Putamen (tissue), 1 donor: ENCODE measurements at places on chromosomes 5 and 9.

DNA sequence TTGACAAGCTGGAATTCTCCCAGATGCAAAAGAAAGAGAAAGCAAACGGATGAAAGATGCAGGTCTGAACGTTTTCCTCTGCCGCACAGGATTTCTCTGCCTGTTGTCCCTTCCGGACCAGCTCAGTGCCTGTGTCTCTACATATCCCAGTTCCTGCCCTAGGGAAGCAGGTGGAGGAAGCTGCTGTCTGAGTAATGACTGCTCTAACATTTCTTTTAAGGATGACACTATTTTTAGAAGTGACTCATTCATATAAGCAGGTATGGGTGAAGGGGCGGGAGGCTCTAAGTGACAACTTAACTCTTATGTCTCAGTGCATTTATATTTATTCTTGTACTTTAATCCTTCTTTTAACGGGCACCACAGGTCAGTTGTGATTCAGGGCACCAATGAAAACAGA is 128.8 kb downstream of the SLC24A2 start:
- no peak for DNase-seq

GRCh38 chr9:84898188-84898587 is 228.7 kb downstream of the NTRK2 start:
- DNase-seq: no peak

DNA sequence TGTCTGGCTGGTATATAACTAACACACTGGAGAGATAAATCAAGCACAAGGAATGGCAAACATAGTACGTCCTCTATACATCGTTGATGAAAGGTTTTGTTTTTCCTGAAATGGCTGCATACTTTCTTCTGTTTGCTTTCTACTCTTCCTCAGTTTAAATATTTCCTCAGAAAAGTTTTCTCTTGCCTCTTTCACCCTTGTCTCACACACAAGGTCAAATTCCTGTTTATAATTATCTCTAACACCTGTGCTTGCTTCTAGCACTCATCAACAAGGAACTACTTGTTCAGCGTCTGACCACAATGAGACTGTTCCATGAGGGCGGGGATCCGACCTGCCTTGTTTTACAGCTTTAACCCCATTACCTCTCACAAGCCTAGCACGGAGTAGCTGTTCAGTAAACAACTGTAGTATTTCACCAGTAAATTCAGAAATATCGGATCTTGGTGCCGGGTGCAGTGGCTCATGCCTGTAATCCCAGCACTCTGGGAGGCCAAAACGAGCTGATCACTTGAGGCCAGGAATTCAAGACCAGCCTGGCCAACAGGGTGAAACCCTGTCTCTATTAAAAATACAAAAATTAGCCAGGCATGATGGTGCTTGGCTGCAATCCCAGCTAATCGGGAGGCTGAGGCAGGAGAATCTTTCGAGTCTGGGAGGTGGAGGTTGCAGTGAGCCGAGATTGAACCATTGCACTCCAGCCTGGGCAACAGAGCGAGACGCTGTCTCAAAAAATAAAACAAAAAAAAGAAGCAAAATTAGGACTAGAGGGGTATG is 37.0 kb downstream of the NR6A1 start:
- DNase-seq: no peak

- DNase-seq: peak; percentile 85
Observed at GRCh38 chr9:85024374-85024773, 354.8 kb downstream of the NTRK2 start.

DNA sequence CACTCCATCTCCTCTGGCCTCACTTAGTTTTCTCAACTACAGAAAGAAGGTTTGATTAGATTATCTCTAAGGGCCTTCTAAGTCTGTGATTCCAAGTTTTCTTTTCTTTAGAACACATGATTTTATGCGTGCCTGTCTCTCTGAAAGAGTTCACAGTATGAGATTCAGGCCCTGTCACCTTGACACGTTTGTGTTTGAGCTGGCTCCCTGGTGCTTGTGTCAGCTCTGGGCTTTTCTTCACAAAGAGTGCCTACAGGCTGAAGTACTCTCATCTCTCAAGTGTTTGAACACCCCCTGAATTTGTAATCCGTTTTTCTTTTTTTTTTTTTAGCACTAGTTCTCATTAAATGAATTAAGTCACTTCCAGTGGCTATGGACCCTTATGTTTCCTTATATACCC is 306.9 kb upstream of the C9orf72 start:
- DNase-seq: no peak

- peak; percentile 13 for DNase-seq
Observed at GRCh38 chr5:171342362-171343111, 33.5 kb downstream of the TLX3 start.

- DNase-seq: no peak
Observed at GRCh38 chr5:107560377-107560776, 110.4 kb downstream of the EFNA5 start.

- no peak for DNase-seq
Observed at GRCh38 chr9:10729213-10729612, 116.4 kb upstream of the PTPRD start.

GRCh38 chr9:130235558-130236435 is 29.8 kb upstream of the HMCN2 start:
- peak; percentile 36 for DNase-seq

DNA sequence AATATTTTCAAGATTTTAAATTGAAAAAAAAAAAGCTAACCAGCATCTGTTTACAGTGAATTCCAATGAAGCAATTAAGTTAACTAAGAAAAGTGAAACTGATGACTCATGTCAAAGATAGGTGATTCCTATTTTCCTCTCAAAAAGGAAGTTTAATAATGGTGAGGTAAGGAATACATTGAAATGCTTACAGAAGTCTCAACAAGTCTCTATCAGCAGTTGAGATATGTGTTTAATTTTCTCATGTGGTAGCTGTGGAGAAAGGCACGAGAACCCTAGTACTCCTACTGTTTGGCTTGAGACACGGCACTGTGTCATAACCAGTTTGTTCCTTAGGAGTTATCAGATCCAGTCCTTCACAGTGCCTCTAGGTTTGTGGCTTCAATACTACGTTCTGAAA is 114.5 kb downstream of the SLC25A46 start:
- DNase-seq: no peak

DNA sequence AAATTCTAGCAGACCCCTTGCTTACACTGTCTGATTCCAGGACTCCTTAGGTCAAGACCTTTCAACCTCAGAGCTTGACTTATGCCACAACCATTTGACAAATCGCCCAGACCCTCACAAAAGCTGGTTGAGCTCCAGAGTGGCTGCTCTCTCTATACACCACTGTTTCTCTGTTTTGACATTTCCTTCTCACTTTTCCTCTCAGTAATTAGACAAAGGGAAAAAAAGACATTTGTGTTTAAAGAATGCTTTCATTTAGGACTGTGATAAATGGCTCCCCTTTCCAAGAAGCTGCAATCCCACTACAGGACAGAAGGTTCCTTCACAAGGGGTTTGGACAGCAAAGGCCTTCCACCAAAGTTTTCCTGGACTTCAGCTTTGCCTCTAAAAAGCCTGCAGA is 601.3 kb downstream of the NR2F1-AS1 start:
- DNase-seq: peak; percentile 43

DNA sequence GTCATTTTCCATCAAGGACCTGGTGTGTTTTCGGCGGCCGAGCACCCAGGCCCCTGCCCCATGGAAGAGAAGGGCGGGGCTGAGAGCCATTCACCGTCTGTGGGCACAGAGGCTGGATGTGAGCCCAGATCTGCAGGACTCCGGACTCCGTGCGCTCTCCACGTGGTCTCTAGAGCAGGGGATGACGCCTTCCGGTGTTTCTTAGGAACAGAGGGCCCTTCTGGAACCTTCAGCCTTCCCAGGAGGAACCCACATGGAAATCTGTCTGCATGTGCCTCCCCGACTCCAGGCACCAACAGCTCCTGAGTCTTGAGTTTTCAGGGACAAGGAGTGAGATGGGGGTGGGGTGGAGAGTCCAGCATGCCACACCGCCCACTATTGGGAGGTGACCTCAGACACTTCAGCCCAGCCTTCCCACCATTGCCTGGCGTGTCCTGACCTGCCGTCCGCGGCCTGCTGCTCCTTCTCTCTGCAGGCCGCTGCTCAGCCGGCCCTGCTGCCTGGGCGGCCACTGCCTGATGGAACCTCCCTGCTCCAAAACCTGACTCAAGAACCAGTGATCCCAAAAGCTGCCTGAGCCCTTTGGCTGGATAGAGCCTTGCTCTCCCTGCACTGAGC is 2.4 kb upstream of the RXRA start:
- no peak for DNase-seq

DNA sequence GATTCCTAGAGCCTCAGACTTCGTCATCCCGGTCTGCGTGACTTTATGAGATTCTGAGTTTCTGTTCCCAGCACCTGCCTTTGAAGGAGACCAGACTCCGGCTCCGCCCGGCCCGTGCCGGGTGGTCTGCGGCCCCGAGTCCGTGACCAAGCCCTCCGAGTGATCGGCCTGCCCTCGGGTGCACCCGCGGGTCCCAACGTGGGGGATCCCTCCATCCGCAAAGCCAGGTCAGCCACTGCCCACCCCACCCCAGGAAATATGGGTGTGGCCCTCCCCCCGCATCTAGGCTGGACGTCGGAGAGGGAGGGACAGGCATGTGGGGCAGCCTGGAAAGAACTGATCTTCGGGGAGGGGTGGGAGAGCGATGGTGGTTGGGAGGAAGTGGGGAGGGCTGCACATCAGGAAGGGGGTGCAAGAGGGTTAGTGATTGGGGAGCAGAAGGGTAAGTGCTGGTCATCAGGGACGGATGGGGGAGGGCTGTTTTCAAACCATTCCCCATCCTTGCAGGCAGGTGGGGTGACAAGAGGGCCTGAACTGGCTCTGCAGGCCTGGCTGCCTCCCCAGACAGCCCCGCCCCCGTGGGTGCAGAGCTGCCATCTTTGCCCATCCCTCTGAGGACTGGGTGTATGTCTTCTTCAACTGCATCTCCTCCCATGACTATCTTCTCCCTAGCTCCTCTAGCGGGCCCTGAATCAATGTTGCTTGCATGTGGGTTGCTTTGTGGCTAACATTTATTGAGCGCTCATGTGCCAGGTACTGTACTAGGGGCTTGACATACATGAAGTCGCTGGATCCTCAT is 747 bp downstream of the LRSAM1 start:
- peak; percentile 21 for DNase-seq

DNA sequence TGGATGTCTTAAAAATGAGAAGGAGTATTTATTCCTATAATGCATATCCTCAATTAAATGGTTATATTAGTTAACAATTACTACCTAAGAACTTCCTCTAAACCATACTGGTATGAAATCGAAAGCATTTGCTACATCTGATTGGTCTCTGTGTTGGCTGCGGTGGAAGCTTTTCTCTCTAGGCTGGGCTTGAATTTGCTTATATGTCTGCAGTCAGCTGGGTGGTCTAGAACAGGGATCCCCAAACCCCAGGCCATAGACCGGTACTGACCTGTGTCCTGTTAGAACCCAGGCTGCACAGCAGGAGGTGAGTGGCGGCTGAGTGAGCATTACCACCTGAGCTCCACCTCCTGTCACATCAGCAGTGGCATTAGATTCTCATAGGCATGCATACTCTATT is 112.3 kb downstream of the TLE4 start:
- DNase-seq: no peak

DNA sequence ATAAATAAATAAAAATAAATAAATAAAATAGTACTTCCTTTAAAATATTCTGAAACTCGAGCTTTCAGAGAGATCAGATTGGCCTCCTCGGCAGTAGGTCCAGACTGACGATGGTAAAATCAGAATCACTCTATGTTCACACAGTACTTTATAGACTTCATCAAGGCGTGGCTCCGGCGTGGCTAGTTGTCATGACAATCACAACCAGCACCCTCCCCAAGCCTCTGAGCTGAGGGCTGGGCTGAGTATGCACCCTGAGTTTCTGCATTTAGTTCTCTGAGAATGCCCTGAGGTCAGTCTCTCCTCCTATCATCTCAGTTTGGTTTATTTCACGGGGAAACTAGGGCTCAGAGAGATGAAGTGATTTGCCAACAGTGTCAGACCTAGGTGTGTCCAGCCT is 43.3 kb upstream of the BARHL1 start:
- DNase-seq: no peak

DNA sequence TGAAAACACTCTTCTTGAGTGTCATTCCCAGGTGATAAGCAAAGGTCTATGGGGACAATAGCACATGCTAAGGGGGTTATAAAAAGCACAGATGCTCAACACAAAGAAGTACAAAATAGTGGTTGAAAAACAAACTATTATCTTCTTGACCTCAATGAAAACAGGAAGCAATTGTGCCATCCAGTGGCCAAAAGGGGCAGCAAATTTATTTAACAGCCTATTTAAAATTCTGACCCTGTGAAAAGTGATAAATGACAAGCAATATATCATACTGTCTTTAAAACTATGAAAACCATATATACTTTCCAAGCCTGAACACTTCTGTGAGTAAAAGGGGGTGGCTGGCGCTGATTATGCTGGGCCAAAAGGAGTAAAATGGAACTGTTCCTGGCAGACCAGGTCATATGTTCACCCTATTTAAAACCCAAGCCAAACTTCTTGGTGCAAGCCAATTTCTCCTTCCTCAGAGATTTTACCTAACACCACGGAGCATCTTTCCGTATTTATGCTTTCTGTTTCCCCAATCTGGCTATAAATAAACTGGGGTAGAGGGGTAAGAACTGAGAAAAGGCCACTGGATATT is 29.7 kb downstream of the TEX10 start:
- peak; percentile 31 for DNase-seq

- DNase-seq: no peak
Observed at GRCh38 chr5:143173139-143173889, 230.2 kb downstream of the NR3C1 start.

DNA sequence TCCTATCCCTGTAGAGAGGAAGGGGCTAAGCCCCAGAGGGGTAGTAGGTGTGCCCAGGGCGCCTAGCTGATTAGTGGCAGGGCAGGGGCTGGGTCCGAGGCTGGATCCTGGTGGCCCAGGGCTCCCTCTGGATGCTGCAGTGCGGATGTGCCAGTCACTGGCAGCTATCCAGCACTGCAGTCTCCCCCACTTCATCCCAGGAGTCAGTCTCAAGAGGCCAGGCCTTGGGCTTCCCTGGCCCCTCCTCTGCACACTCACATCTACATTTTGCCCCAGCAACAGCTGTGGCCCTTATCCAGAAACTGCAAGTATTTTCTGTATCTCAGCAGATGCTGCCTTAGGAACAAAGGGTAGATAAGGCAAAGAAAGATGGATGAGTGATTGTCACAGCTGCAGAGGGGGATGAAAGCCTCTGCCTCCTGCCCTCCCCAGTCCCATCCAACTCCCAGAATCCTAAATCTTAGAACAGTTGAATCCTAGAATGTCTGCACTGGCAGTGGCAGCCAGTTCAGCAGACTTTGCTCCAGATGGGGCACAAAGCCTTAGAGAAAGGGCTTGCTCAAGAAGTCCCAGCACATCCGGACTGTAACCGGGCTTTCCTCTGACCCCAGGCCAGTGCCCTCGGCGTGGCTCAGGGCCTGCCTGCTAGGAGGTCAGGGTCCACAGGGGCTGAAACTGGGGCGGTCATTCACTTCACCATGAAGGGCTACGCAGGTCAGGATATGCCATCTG is 1.6 kb downstream of the ANXA6 start:
- no peak for DNase-seq

- no peak for DNase-seq
Observed at GRCh38 chr5:104533498-104533897, 970.9 kb upstream of the NUDT12 start.

DNA sequence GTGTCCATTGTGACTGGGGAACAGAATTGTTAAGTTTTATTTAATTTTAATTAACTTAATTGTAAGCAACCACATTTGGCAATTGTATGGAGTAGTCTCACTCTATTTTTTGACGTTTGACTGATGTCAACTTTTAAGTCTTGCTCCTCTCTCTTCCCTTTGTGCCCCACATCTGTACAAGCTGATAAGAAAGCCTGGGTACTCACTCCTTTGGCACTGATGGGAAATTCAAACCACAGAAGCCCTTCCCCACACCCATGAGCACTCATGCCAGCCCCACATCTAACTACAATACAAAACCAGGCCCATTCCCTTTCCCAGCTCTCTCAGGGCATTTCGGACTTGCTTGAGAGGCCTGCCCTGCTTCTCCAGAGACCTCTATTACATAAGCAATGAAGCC is 451.5 kb upstream of the KIF2A start:
- DNase-seq: no peak
